Right lobe of liver (tissue), 6 donors: ENCODE measurements at places on chromosomes 6 and 20.

DNA sequence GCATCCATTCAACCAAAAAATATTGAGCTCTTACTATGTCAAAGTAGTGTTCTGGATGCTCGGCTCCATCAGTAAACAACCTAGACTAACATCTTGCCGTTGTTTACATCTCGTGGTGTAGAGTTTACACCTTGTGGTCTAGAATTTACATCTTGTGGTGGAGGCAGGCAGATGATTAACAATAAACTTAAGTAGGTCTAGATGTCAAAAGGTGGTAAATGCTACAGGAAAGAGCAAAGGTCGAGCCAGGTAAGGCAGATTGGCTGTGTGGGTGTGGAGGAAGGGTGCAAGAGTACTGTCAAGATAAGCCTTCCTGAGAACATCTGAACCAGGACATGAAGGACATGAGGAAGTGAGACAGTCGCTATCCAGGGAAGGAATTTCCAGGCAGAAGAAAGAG, 88.4 kb upstream of the ESR1 start:
- peaks cover 11% of the 10 kb centered on the region for H3K4me1 ChIP-seq
- H3K27ac ChIP-seq: no peak overlapping the region
- no peak overlapping the region for H3K4me3 ChIP-seq
- no peaks in the 10 kb centered on the region for H3K27me3 ChIP-seq

GRCh38 chr6:142883011-142883410, 62.0 kb downstream of the HIVEP2 start:
- no peak overlapping the region for H3K27ac ChIP-seq
- H3K36me3 ChIP-seq: no peaks in the 10 kb centered on the region
- no peaks in the 10 kb centered on the region for H3K27me3 ChIP-seq
- no peak overlapping the region for H3K4me3 ChIP-seq
- H3K4me1 ChIP-seq: peaks cover 6% of the 10 kb centered on the region

DNA sequence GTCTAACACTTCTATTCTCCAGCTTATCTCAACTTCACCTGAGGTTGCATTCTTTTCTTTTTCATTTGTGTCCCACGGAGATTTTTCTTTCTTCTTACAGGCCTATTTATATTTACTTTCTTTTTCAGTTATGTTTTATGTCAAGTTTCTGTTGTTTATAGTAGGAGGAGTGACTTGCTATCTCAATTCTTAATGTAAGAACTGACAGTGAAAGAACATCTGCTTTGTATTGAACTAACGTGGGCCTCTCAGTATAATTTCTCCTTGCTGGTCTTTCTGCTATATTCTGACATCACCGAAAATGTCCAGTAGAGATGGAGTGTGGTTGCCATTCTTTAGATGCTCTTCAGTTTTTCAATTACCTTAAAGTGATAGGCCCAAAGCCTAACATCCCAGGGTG, 521.7 kb downstream of the EPM2A start:
- H3K27ac ChIP-seq: no peak overlapping the region
- H3K36me3 ChIP-seq: no peaks in the 10 kb centered on the region
- H3K27me3 ChIP-seq: no peaks in the 10 kb centered on the region
- DNase-seq: no peak
- no peaks in the 10 kb centered on the region for H3K4me1 ChIP-seq
- no peak overlapping the region for H3K4me3 ChIP-seq

DNA sequence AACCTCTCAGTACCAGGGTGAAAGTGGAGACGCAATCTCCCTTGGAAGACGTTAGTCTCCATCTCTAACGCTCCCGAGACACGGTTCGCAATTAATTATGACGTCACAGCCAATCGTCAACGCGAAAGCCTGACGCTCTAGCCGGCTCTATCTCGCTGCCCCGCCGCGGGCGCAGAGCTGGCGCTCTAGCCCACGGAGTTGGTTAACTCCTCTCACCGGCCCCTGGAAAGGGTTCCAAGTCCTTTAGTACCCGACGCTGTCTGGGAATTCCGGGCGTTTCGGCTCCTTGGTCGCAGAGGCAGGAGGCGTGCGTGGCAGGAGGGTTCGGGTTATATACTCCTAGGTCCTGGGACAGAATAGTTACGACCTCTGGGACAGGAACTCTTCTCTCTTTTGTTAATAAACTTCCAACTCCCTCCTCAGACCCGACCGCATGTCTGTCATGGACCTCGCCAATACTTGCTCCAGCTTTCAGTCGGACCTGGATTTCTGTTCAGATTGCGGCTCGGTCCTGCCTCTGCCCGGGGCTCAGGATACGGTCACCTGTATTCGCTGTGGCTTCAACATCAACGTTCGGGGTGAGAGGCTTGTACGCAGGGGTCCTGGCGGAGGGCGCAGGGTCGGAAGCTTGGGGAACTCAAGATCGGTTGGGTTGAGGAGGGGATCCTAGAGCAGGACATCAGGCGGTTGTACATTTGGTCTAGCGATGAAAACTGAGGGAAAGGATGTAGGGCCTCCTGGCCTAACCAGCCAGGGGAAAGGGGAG, at the start of gene POLR1H:
POLR1H (plus strand) TSS at position 174 of the 766 bp plus-strand sequence; CDS start at position 434, 260 bp downstream.
- H3K36me3 ChIP-seq: no peaks in the 10 kb centered on the region
- DNase-seq: peak; percentile 96
- H3K27ac ChIP-seq: peak within 1 kb of the TSS; percentile 81
- H3K4me3 ChIP-seq: peak within 1 kb of the TSS; percentile 78
- no peaks in the 10 kb centered on the region for H3K4me1 ChIP-seq
- H3K27me3 ChIP-seq: no peaks in the 10 kb centered on the region

- no peak overlapping the region for H3K4me3 ChIP-seq
- no peak overlapping the region for H3K27ac ChIP-seq
- H3K4me1 ChIP-seq: no peaks in the 10 kb centered on the region
- no peak for DNase-seq
- no peaks in the 10 kb centered on the region for H3K36me3 ChIP-seq
Measured at GRCh38 chr6:1901556-1901955, 291.8 kb downstream of the FOXC1 start.

GRCh38 chr6:25010902-25011625, 75.3 kb upstream of the RIPOR2 start:
- no peak for DNase-seq
- H3K27me3 ChIP-seq: no peaks in the 10 kb centered on the region
- peaks cover 8% of the 10 kb centered on the region for H3K4me1 ChIP-seq
- no peak overlapping the region for H3K27ac ChIP-seq
- no peak overlapping the region for H3K4me3 ChIP-seq

DNA sequence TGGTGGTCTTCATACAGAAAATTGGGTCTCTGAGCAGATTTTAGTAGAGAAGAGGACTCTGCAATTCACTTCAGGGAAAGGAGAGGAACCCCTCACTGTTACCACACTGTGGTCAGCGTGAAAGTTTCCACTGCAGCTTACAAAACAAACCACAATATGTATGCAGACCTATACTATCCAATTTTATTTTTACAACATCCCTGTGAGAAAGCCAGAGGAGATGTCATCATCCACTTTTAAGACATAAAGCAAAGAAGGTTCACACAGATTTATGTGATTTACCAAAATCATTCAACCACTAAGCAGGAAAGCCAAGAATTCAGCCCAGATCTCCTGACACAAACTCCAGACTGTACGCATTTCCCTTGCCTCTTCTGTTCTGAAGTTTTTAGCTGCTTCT, 442.4 kb downstream of the FRK start:
- no peak overlapping the region for H3K4me3 ChIP-seq
- no peak for DNase-seq
- H3K4me1 ChIP-seq: no peaks in the 10 kb centered on the region
- no peaks in the 10 kb centered on the region for H3K36me3 ChIP-seq
- no peak overlapping the region for H3K27ac ChIP-seq
- no peaks in the 10 kb centered on the region for H3K27me3 ChIP-seq

- no peak for DNase-seq
- H3K27ac ChIP-seq: no peak overlapping the region
- H3K36me3 ChIP-seq: no peaks in the 10 kb centered on the region
Measured at GRCh38 chr20:40634891-40635290, 54.1 kb downstream of the MAFB start.

- no peaks in the 10 kb centered on the region for H3K36me3 ChIP-seq
- no peak for DNase-seq
- no peaks in the 10 kb centered on the region for H3K4me1 ChIP-seq
- no peak overlapping the region for H3K27ac ChIP-seq
Measured at GRCh38 chr6:142675517-142675916, 269.5 kb downstream of the HIVEP2 start.

GRCh38 chr20:19045371-19045770, 167.1 kb upstream of the SLC24A3 start:
- no peaks in the 10 kb centered on the region for H3K36me3 ChIP-seq
- H3K4me1 ChIP-seq: no peaks in the 10 kb centered on the region
- no peak overlapping the region for H3K4me3 ChIP-seq
- no peak for DNase-seq
- H3K27me3 ChIP-seq: no peaks in the 10 kb centered on the region

- no peak overlapping the region for H3K4me3 ChIP-seq
- DNase-seq: no peak
- H3K27ac ChIP-seq: no peak overlapping the region
- no peaks in the 10 kb centered on the region for H3K4me1 ChIP-seq
Measured at GRCh38 chr6:129859524-129859923, 1.6 kb downstream of the TMEM244 start.

- no peaks in the 10 kb centered on the region for H3K27me3 ChIP-seq
- DNase-seq: no peak
- peaks cover 4% of the 10 kb centered on the region for H3K4me1 ChIP-seq
- H3K27ac ChIP-seq: no peak overlapping the region
Measured at GRCh38 chr20:35833241-35833640, 61.4 kb downstream of the PHF20 start.

GRCh38 chr20:3613821-3614440, 49.3 kb downstream of the GFRA4 start:
- no peak overlapping the region for H3K4me3 ChIP-seq
- H3K27me3 ChIP-seq: no peaks in the 10 kb centered on the region
- no peak for DNase-seq
- no peak overlapping the region for H3K27ac ChIP-seq

GRCh38 chr6:85172705-85173104, 277.2 kb upstream of the NT5E start:
- H3K27ac ChIP-seq: no peak overlapping the region
- no peak overlapping the region for H3K4me3 ChIP-seq
- DNase-seq: no peak
- H3K27me3 ChIP-seq: no peaks in the 10 kb centered on the region

GRCh38 chr6:129006724-129007514, 124.0 kb downstream of the LAMA2 start:
- no peak for DNase-seq
- H3K27ac ChIP-seq: no peak overlapping the region
- no peaks in the 10 kb centered on the region for H3K36me3 ChIP-seq

DNA sequence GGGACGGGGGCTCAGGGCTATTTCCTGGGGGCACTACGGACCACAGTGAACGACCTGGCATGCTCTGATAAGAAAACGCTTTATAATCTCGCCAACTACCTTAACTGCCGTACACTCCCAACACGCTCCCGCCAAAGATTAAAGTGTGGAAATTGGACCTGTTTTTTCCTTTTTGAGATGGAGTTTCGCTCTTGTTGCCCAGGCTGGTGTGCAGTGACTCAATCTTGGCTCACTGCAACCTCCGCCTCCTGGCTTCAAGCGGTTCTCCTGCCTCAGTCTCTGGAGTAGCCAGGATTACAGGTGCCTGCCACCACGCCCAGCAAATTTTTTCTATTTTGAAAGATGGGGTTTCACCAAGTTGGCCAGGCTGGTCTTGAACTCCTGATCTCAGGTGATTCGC, 346 bp upstream of the SLC44A4 start:
- no peaks in the 10 kb centered on the region for H3K4me1 ChIP-seq
- no peak overlapping the region for H3K4me3 ChIP-seq
- H3K27ac ChIP-seq: no peak overlapping the region
- DNase-seq: no peak

- no peaks in the 10 kb centered on the region for H3K27me3 ChIP-seq
- H3K27ac ChIP-seq: no peak overlapping the region
- no peaks in the 10 kb centered on the region for H3K4me1 ChIP-seq
Measured at GRCh38 chr6:56815436-56815835, 139.5 kb upstream of the BEND6 start.

GRCh38 chr20:59003836-59004492, 3.1 kb downstream of the CTSZ start:
- H3K27me3 ChIP-seq: no peaks in the 10 kb centered on the region
- H3K4me1 ChIP-seq: peaks cover 5% of the 10 kb centered on the region
- no peaks in the 10 kb centered on the region for H3K36me3 ChIP-seq
- peak overlapping the region; percentile 40 for H3K27ac ChIP-seq
- DNase-seq: no peak
- no peak overlapping the region for H3K4me3 ChIP-seq

- no peak for DNase-seq
- H3K27me3 ChIP-seq: no peaks in the 10 kb centered on the region
- no peak overlapping the region for H3K4me3 ChIP-seq
- H3K36me3 ChIP-seq: no peaks in the 10 kb centered on the region
- peaks cover 11% of the 10 kb centered on the region for H3K4me1 ChIP-seq
- no peak overlapping the region for H3K27ac ChIP-seq
Measured at GRCh38 chr6:85403331-85404015, 46.4 kb upstream of the NT5E start.

DNA sequence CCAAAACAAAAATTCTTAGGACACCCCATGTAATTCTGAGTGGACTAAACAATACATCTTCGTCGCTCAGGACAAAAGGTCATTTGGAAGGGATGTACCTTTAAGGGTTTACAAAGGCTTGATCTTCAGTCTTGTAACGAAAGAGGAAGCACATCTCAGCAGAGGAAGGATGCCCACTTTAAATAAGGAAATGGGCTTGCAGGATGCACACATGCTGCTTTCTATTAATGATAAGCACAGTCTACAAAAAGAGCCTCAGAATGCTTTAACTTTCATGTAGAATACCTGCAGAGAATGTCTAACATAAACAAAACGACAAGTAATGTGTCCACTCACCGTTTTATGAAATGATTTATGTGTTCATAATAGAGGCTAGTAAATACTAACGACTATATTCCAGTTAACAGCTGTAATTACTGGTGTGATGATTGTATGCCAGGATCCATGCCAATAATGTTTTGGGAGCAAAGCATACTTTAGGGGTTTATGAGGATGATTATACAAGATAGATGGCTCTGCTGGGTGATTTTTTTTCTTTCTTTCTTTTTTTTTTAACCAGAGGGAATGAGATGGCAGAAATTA, 216.9 kb downstream of the GMDS start:
- no peak for DNase-seq
- no peaks in the 10 kb centered on the region for H3K4me1 ChIP-seq
- no peaks in the 10 kb centered on the region for H3K36me3 ChIP-seq
- H3K27ac ChIP-seq: no peak overlapping the region
